Activated naive CD4-positive, alpha-beta T cell treated with anti-CD3 and anti-CD28 coated beads for 36 hours (primary cell): ENCODE measurements at places on chromosomes 4 and X.

DNA sequence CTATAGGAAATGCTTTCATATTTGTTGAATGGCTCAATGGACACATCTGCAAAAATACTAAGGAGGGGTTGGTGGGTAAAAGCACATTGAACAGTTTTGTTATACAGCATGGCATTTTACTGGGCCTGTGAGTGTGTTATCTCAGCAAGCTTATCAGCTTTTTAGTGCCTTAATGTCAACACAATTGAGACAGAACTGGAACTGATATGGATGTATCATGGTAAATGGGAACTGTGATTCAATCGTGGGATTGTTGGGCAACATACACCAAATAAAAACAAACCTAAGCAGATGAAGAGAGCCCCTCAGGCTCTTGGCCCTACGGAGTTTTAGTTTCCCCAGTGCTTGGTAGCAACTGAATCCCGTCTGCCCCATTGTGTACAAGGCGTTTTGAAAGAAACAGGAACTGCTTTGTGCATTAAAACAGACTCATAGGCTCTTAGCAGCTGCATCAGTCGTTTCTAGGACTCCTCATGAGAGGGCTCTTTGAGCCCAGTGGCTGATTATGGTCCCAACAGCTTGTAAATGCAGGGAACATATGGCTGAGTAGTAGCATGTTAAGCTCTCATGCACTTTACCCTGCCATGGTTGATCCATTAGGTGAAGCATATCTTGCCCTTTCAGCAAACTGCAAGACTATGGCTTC lies 7.3 kb downstream of the GPR119 start:
- H3K4me3 ChIP-seq: no peak overlapping the region
- DNase-seq: no peak
- H3K27me3 ChIP-seq: no peaks in the 10 kb centered on the region
- no peaks in the 10 kb centered on the region for H3K4me1 ChIP-seq
- H3K36me3 ChIP-seq: no peaks in the 10 kb centered on the region

DNA sequence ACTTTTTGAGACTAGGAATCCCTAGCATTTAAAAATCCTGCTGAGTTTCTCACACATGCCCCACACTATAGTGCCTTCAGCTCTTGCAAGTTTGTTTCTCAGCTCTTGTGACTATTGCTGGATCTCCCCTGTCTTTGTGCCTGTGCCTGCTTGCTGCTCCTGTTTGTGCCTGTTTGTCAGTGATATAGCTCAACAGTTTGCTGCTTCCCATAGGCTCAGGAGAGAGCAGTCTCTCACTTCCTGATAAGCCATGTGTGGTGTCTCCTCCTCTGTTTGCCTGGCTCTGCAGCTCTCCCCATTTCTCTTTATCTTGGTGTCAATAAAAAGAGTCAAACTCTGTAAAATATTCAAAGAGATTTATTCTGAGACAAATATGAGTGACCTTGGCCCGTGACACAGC lies 259.8 kb upstream of the CLNK start:
- H3K27ac ChIP-seq: no peak overlapping the region
- H3K36me3 ChIP-seq: no peaks in the 10 kb centered on the region
- peaks cover 4% of the 10 kb centered on the region for H3K27me3 ChIP-seq
- no peak overlapping the region for H3K4me3 ChIP-seq
- no peaks in the 10 kb centered on the region for H3K4me1 ChIP-seq

- peaks cover 61% of the 10 kb centered on the region for H3K36me3 ChIP-seq
- no peak for DNase-seq
- H3K4me3 ChIP-seq: no peak overlapping the region
- peak overlapping the region; percentile 83 for H3K27ac ChIP-seq
These were observed 18.2 kb downstream of the UBE2D3 start for GRCh38 chr4:102809190-102809589.

DNA sequence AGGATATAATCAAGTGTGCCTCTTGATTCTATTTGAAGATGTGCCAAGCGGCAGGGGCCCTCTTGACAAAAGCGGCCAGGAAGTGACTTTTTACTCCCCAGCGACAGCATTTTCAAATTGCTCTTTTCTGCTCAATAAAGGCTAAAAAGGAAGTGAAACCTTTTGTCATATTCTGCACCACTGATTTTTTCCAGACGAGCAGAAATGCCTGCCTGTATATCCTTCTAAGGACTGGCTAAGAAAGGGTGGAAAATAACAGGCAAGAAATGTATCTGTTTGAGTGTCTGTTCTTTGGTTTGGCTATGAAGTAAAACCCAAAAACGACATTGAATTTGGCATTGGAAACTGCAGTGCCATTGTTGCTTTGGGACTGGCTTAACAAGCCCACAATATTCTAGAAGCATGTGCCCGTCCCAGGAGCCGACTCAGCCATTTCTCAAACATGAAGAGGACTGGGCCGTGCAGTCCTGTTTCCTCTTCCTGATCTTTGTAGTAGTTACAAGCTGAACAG lies 25.4 kb downstream of the TMSB4X start:
- H3K36me3 ChIP-seq: peaks cover 1% of the 10 kb centered on the region
- DNase-seq: peak; percentile 69
- no peaks in the 10 kb centered on the region for H3K27me3 ChIP-seq
- peak overlapping the region; percentile 92 for H3K27ac ChIP-seq

- H3K4me1 ChIP-seq: peaks cover 42% of the 10 kb centered on the region
- no peaks in the 10 kb centered on the region for H3K27me3 ChIP-seq
These were observed 111.3 kb downstream of the AFF1 start for GRCh38 chr4:87046121-87046551.

- no peaks in the 10 kb centered on the region for H3K36me3 ChIP-seq
- no peaks in the 10 kb centered on the region for H3K27me3 ChIP-seq
- no peak overlapping the region for H3K4me3 ChIP-seq
These were observed 125.2 kb downstream of the FHIP1A start for GRCh38 chr4:151534195-151534594.

- no peak for DNase-seq
- H3K4me3 ChIP-seq: no peak overlapping the region
- H3K27ac ChIP-seq: no peak overlapping the region
- H3K4me1 ChIP-seq: no peaks in the 10 kb centered on the region
These were observed 52.2 kb downstream of the CXorf49B start for GRCh38 chrX:71815121-71815905.

GRCh38 chr4:1451106-1451751 lies 45.0 kb upstream of the NKX1-1 start:
- H3K4me1 ChIP-seq: no peaks in the 10 kb centered on the region
- no peak overlapping the region for H3K4me3 ChIP-seq
- H3K27me3 ChIP-seq: no peaks in the 10 kb centered on the region
- no peaks in the 10 kb centered on the region for H3K36me3 ChIP-seq

GRCh38 chrX:1914606-1915365 lies 299.9 kb downstream of the ASMT start:
- H3K4me1 ChIP-seq: no peaks in the 10 kb centered on the region
- DNase-seq: no peak
- H3K27me3 ChIP-seq: peaks cover 14% of the 10 kb centered on the region
- H3K4me3 ChIP-seq: no peak overlapping the region
